Posterior vena cava (tissue), 2 donors: ENCODE measurements at places on chromosomes 1 and 21. TPM values are rescaled to one million over a fixed set of nuclear protein-coding genes. Genes with fewer than 3 reads are reported as not detected.

Gene SHC1
- total RNA-seq, result 149 TPM

Gene KCNJ15
- total RNA-seq, result 3.4 TPM

Gene FCRL3
- total RNA-seq, result 0.19 TPM

Gene PIK3R3
- 26.0 TPM for total RNA-seq

- peak; percentile 85 for DNase-seq
These were observed 6.2 kb upstream of the ZNF281 start for GRCh38 chr1:200415789-200416593.

DNA sequence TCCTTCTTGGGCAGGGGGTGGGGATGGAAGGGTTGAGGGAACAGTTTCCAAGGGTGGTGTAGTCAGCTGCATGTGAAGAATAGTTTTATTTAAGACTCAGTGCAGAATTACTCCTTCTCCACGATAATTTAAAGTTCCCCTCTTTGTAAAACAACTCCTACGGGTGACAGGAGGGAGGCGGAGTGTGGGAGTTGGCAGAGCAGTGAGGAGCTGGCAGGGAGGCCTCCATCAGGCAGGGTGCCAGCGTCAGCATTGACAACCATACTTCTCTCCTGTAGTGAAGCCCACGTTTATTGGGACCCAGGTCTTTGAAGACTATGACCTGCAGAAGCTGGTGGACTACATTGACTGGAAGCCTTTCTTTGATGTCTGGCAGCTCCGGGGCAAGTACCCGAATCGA, 93.8 kb downstream of the MTR start:
- no peak for DNase-seq

Gene FABP3
- total RNA-seq, result 132 TPM
